ENCODE measurements at places on chromosomes 2 and 18.
A peak's percentile ranks its signal among the peaks of the same experiment; 100 is the strongest.

GRCh38 chr2:1652034-1652790 is 92.1 kb downstream of the PXDN start:
- DNase-seq: no peak

- DNase-seq: no peak
These were observed 58.9 kb downstream of the BMP10 start for GRCh38 chr2:68812251-68812650.

DNA sequence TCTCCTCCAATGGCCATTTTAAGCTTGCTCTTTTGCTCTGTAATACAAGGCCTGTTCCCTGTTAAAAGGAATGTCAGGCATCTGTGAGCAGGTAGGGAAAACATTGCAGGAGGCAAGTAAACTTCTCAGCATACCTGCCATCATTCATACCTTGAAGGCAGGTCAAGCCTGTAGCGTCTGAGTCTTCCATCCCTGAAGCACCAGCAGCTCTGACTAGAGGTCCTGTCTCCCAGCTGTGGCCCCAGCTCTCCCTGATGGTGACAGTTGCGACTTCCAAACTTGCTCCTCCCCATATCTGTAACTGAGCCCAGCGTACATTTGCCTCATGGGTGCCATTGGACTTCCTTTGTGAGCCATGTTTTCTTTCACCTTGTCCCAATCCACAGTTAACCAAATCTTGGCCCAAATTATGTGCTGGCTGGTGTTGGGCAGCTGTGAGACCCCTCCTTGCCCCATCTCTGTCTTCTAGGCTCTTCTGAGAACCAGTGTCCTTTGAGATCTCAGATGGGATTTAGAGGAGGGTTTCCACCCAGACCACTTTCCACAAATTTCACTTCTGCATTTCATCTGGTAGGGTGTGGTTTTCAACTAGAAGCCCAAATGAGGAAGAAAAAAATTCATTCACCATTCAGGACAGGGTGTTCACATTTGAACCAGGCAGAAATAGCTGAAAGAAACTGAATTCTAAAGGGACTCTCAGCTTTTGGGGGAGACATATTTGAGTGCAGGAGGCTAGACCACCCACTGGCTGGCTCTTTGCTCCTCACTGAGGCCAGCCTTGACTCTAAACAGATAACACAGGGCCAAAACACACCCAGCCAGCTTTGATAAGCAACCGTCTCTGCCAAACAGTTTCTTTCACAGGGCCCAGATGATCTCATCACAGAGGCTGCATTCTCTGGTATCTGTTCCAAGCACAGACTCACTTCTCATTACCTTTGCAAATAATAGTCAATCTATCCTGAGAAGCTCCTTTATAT is 66.4 kb upstream of the MSH2 start:
- no peak for DNase-seq

DNA sequence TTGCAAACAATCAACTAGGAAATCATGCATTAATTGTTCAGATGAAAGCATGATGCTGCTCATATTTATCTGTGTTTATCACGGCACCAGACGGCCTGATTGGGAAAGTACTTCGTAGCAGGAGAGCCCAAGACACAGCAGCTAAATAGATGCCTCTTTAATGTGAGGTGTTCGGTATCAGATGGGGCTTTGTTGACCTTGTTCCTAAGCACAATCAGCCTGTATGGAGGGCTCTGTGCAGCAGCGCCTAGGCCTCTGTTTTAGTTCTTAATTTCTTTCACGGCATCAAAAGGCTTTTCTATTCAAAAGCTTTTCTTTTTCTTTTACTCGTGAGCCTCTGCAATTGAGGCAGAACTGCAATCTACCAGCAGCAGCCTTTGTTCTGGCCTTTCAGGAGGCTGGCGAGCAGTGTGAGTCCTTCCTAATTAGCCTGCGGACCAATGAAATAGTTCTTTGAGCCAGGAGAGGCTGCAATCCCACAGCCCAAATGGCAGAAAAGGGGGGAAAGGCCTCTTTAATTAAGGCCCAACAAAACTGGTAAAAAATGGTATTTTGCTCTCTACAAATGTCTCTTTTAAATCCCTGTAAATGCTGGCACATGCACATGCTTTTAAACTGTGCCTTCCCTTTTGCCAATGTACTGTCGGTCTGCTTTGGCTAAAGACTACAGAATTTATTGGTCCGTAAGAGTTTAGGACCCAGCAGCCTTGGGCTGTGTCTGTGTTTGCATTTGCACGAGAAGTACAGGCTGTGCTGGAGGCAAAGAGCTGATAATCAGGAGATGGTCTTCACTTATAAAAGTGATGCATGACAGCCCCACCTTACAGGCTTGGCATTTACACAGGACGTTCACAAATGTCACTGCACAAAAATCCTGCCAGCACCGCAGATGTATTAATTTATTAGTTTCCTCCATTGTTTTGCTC is 159.6 kb downstream of the RND3 start:
- no peak for DNase-seq

- DNase-seq: no peak
These were observed at the start of gene INHA for GRCh38 chr2:219572237-219573001. Gene INHA (plus strand): TSS chr2:219572310. CDS start chr2:219572375, 65 bp downstream.

DNA sequence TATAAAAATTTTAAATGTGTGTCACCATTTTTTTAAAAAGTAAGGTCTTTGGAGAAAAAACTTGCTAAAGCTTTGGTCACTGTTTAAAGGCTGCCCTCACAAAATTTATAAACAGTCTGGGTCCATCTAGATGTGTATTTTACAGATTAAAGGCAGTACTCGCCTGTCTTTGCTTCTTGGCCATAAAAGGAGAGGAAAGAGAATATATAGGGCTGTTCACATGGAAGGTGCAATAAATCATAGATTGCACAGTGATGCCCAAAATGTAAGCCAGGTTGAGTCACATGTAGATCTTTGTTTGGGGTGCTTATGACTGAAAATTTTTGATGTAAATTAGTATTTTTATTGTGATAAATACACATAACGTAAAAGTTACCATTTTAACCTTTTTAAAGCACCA is 55.6 kb downstream of the MTCL1 start:
- DNase-seq: no peak

DNA sequence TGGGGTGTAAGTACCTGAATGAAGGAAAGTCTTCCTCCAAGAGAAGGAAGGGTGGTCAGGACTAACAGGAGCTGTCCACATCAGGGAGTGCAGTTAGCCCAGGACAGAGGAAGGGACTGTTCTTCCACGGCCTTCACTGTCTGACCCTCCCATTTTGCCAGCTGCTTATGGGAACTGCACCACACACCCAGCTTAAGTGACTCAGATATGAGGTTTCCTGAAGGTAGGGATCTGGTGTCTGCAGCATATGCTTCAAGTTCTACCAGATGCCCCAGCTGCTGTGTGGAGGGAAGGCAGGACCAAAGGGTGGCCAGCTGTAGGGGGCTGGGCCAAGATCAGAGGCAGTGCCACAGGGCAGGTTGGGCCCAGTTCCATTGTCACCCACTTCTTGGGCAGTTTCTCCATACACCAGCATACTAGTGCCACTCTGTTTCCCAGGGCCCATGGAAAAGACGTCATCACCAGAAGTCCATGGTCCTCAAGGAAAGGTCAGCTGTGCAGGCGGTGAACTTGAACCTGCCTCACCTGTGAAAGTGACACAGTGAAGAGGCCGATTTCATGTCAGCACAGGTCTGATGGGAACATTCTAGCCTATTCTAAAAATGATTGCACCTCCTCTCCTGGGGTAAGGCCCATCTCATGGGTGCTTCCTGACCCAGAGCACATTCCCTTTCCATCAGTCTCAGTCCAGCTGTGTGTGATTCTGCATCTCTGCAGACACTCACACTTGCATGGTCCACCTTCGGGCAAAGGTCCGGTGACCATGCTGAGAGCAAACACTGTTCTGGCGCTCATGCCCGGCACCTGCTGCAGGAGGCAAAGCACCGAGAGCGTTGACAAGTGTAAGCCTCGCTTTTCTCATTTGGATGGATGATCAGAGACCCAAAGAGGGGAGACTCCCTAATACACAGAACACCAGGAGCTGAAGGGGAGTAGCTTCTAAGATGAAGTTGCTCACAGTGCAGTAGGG is 68.0 kb downstream of the ACAA2 start:
- no peak for DNase-seq

DNA sequence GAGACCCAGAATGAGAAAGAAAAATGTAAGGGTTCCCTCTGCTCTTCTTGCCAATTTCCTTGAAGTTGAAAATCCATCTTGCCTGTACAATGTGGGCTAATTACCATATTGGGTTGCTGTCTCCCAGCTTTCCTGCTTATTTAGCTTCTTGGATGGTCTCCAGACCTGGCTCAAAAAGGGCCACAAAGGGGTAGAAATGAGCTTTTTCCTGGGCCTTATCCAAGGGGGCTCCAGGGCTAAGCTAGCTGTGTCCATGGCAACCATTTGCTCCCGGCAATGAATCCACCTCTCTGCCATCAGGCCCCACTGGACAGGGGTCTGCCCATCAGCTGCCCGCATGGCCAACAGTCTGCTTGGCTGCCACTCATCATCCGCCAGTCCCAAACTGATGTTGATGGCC is 85.0 kb downstream of the BOD1L2 start:
- DNase-seq: no peak

- DNase-seq: no peak
These were observed 11.9 kb downstream of the GAL3ST2 start for GRCh38 chr2:241788572-241788971.

GRCh38 chr18:24937639-24938275 is 414.2 kb downstream of the ZNF521 start:
- no peak for DNase-seq

DNA sequence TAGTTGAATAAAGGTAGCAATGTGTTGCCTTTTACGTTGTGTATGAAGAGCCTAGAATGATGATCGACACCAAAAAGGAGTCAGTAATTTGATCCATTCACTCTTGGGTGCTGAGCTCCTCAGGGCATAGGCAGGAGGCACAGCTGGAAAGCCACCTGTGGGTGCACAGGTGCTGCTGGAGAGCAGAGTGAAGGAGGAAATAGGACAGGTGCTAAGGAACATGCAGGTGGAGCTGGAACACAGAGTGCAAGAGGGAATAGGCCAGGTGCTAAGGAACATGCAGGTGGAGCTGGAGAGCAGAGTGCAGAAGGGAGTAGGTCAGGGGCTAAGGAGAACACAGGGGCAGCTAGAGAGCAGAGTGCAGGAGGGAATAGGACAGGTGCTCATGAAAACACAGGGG is 86.1 kb downstream of the SH3YL1 start:
- peak; percentile 52 for DNase-seq

GRCh38 chr2:241391892-241392665 is 36.0 kb downstream of the FARP2 start:
- peak; percentile 29 for DNase-seq

DNA sequence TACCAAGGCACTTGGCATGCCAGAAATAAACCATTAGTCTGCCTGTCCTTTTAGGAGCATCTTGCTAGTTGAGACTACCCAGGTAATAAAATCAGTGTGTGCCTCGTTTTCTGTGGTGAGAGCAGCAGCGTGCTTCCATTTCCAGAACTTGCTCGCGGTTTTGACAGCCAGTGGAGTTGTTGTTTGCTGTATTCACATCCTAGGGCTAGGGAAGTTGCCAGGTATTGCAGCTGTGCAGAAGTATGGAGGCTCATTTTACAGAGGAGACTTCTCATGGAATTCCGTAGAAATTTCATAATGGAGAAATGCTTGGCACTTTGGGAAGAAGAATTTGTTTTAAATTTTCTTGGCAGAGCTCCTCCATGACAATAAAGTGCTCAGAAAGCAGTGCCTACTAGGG is 1355.1 kb upstream of the ZEB2 start:
- no peak for DNase-seq

GRCh38 chr18:54388203-54389142 is 30.8 kb downstream of the C18orf54 start:
- DNase-seq: peak; percentile 64

GRCh38 chr2:43412114-43412753 is 183.6 kb downstream of the THADA start:
- DNase-seq: peak; percentile 57

DNA sequence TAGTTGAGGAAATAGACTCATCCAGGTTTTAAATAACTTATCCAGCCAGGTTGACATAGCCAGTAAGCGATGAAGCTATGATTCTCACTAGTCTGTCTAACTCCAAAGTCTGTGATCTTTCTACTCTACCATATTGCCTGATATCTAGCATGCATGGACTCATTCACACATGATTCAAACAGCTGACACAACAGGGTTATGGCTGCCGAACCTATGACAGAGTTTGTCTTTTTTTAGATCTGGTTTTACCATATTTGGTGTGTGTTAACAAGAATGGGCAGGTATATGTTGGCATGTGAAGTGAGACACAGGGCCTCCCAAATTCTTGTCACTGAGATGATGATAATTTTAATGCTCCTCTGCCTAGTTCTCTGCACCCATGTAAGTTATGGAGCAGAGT is 210.6 kb downstream of the BABAM2 start:
- no peak for DNase-seq

Measured in PC-9 (cell line).